ENCODE measurements at places on chromosomes 16 and 17.

- DNase-seq, result no peak
These were observed 2.2 kb upstream of the CDK5R1 start for GRCh38 chr17:32484628-32485027.

DNA sequence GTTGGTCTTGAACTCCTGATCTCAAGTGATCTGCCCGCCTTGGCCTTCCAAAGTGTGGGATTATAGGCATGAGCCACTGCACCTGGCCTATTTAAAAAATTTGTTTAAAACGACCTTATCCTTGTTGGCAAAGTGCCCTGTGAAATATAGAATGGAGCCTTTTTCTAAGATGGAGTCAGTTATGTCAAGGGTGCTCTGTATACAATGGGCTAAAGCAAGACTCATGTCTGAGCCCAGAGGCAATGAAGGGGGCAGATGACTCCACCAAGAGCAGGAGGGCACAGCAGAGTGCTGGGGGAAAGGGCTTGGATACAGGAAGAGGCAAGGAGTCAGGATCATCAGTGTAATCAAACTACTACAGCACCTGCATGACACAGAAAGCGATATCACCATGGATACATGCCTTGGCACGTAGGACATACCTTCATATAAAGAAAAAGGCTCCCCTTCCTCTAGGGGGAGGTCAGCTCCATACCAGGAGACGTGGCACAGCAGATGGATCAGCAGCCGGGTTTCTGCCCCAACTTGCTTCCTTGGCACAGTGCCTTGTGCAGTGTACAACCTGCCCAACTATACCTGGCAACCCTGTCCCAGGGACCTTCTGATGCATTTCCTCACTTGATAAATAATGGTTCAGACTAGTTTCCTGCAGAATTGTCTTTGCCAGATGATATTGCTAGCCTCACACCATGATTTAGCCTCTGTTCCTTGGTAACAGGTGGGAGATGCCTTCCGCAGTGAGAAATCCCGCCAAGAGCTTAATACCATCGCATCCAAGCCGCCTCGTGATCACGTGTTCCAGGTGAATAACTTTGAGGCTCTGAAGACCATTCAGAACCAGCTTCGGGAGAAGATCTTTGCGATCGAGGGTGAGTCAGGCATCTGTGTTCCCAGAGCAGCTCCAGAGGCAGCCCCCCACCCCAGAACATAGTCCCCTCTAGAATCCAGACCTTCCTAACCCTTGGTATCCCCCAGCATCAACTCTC lies 15.3 kb downstream of the ITGAM start:
- DNase-seq, result no peak

DNA sequence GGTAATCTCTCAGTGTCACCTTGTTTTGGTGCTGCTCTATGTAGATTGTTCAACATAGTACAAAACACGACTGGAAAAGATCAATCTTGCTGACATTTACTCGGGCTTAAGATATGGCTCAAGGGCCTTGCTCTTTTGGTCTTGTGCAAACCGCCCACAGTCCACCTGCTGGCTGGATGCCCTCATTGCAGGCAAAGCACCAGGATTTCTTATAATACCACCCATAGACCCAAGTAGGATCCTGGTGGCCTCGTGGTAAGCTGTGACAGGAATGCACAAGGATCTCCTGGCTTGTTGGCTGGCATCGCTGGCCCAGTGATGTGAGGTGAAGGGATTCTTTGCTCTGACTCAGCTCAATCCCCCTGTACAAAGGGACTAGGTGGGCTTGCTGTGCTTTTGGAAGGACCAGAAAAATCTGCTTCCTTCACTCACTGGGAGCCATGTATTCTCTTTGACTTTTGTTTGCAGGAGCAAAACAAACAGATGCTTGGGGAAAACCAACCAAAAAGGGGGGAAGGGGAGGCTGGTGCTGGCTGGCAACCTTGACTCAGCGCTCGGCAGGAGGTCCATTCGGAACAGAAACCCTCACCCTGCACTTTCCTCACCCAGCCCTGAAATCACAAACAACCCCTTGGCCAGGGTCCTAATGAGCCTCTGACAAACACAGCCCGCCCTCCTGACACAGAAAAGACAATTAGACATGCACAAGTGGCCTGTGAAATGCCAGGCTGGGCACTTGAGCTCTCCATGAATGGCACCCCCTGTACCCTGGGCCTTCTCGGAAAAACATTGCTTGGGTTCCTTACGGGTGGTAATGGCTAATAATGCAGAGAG lies 36.6 kb upstream of the MED9 start:
- DNase-seq, result peak; percentile 84

- DNase-seq, result peak; percentile 69
These were observed 1.1 kb upstream of the TFAP4 start for GRCh38 chr16:4273858-4274311.

- no peak for DNase-seq
These were observed 43.5 kb downstream of the HS3ST2 start for GRCh38 chr16:22857296-22858025.

DNA sequence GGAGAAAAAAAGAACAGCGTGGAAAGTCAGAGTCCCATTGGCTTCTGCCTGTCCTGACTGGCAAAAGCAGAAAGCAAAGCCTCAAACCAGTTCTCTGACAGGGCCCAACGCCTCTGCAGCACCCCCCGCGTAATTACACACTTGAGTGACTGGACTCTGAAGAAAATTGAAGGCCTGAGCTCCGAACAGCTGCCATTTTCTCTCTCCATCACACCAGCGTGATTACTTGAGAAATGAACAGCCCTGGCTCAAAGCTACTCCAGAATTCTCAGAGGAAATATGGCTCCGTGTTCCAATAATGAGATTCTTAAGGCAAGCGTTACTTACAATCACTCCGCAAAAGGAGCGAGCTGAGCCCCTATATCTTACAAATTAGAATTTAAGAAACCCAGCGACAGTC lies 142.7 kb upstream of the C17orf78 start:
- DNase-seq, result no peak

- DNase-seq, result no peak
These were observed 25.2 kb downstream of the CEP95 start for GRCh38 chr17:64531955-64532371.

Data from activated naive CD8-positive, alpha-beta T cell treated with anti-CD3 and anti-CD28 coated beads, Interleukin-2, amount 50 U/mL, for 24 hours (primary cell).